K562 (cell line): ENCODE measurements at places on chromosomes 7 and 10.

DNA sequence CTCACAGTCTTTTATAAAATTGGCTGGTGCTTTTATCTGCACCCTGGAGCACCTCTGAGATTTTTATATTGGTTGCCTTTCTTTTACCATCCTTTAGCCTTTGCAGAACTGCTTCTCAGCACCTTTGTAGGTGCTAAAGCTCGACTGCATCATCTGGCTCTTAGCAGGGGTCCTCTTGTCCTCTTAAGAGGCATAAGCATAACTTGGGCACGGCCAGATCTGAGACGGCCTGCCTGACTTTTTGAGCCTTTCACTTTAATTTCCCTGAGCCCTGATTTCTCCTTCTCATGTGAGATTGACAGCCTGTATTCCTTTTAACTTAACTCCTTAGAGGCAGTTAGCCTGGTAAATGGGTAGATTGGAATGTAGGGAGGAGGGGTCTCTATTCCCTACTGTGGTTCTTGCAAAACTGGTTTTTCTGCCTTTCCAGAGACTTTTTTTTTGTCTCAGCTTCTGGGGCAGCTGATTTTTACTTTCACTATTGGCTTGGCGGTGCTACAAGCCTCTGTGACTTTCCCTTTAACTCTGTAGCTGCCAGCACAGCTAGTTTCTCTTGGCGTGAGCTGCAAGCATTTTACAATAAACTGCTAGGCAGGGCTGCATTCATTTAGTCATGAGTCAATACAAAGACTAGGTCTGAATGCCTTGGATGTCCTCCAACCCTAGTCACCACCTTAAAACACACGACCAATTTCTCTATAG, 24.0 kb downstream of the ZPBP start:
- no peak for DNase-seq

- no peak for DNase-seq
Measured at GRCh38 chr7:106563466-106564150, 97.3 kb downstream of the CCDC71L start.

- no peak for DNase-seq
Measured at GRCh38 chr10:110852255-110852896, 19.4 kb upstream of the PDCD4 start.

- no peak for DNase-seq
Measured at GRCh38 chr10:44716470-44717015, 194.6 kb upstream of the TMEM72 start.

GRCh38 chr7:149725916-149726315, 47.5 kb downstream of the ZNF467 start:
- no peak for DNase-seq

GRCh38 chr7:142002179-142002578, 6.5 kb downstream of the MGAM start:
- no peak for DNase-seq

DNA sequence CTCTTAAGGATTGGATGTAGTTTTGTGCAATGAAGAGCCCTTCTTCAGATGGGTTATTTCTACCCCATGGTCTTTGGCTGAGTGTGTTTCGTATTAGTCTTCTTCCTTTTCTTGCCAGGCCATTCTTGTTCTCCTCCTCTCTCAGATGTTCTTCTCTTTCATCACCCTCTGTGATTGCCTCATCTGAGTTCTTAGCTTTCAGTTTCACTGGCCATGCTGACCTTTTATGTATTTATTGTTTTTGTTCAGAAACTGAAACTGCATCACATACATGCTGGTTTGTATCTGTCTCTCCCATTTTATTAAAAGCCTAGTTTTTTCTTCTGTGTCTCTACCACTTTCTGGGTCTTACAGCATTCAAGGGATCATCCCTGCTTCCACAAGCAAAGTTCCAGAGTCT, 21.7 kb upstream of the PCGF5 start:
- DNase-seq: no peak

- no peak for DNase-seq
Measured at GRCh38 chr7:17013204-17013603, 131.4 kb upstream of the AGR3 start.

- DNase-seq: no peak
Measured at GRCh38 chr7:139629392-139630082, 106.1 kb downstream of the CLEC2L start.

GRCh38 chr7:84631913-84632312, 437.3 kb upstream of the SEMA3A start:
- DNase-seq: no peak

GRCh38 chr7:94047956-94048355, 43.8 kb upstream of the BET1 start:
- DNase-seq: no peak

- no peak for DNase-seq
Measured at GRCh38 chr7:120064565-120064964, 208.4 kb upstream of the KCND2 start.

DNA sequence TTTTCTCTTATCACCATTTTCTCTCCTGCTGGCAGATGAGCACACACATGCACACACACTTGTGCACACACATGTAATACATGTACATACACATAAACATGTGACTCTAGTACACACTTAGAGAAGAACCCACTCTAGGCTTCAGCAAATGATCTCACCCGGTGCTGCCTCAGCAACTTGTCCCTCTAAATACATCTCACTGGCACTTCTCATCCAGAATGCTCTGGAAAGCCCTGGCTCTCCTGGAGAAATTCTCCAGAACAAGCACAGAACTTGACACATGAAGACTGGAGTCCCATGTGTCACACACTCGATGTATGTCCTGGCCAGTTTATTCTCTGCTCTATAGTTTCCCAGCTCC, 254.9 kb downstream of the ELMO1 start:
- no peak for DNase-seq

- no peak for DNase-seq
Measured at GRCh38 chr10:23345861-23346260, 1.3 kb upstream of the C10orf67 start.

DNA sequence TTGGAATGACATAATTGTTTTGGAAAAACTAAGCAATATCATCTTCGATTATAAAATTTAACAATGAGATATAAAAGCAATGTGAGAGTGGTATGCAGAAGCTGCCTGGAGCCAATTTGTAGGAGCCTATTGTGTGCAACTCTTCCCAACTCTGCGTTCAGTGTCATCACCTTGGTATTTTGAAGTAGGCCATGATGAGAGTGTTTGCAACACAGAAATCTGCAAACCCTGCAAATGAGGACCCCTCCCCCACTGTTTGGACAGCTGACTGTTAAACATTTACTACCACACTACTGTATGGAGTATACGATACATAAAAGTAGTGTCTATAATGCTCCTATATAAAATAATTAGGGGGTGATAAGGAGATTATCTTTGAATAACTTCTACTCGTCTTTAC, 531.3 kb downstream of the ATRNL1 start:
- no peak for DNase-seq

- no peak for DNase-seq
Measured at GRCh38 chr7:94912085-94912484, 4.7 kb downstream of the PPP1R9A start.

DNA sequence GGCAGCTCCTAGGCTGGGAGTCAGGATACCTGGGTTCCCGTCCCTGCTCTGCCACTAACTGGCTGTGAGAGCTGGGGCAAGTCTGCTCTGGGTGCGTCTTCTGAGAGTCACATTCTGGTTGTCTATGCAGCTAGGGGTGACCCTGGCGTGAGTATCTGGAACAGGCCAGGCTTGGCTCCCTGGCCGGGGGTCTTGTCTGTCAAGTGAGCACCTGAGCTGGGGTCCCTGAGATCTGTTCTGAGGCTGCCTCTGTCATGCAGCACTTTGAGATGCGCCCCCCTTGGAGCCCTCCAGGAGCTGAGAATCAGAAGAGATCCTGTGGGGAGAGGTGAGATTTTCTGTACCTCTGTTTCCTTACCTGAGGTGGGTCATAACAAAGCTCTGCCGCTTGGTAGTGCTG, 7.5 kb downstream of the AGAP3 start:
- DNase-seq: no peak

GRCh38 chr10:102759497-102760210, 15.9 kb downstream of the WBP1L start:
- DNase-seq: no peak

DNA sequence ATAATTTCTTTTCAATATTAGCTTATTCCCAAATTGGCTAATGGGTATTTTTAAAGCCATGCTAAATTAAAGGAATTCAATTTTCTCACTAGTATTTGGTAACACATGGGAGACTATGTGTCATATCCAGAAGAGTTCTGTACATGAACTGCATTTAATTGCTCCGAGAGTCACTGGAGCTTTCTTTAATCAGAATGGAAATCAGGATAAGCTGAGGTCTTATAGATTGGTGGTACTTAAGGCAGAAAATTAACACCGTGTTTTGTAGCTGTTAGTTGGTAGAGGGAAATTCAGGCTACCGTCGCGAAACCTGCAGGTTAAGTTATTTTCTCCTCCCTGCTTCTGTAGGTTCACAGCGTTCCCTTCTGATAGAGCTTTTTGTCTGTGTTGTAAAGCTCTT, at the start of gene WEE2:
Gene WEE2 (plus strand): TSS at position 3 of the 400 bp plus-strand sequence. CDS start 406 bp downstream, outside the sequence.
- DNase-seq: no peak

GRCh38 chr10:33638374-33638773, 303.9 kb upstream of the NRP1 start:
- DNase-seq: no peak

DNA sequence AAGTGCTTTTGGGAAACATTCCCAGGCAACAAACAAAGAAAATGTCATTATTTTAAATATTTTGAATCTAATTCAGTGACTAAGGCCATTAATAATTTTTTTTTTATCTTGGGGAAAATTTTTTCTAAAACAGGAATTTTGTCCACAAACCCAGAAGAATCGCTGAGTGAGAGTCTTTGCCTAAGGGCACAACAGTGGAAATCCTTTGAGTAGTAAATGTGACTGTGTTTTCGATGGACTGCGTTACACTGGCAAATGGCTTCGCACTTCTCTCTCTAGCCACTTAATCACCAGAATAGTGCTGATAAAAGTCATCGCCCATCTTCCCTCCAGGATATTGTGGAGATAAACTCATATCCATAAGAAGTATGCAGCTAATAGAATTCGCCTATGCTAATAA, 430.3 kb upstream of the AKR1E2 start:
- DNase-seq: no peak

- no peak for DNase-seq
Measured at GRCh38 chr10:124711145-124711544, 33.0 kb downstream of the FAM53B start.

DNA sequence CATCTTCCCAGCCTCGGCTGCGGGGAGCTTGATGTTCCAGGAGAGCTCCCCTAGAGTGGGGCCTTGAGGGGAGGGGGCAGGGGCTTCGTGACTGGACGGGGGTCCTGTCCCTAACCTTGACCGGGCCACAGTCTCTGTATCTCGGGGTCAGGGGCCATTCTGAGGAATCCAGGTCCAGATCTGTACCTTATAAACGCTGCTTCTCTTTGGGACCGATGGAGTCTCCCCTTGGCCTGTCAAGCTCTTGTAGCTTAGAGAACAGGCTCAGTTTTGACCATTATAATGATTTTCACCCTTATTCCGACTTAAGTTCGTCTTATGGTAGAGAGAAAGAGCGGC, 831 bp downstream of the ZKSCAN5 start:
- no peak for DNase-seq

GRCh38 chr10:26939290-26939961, 78.7 kb upstream of the ABI1 start:
- DNase-seq: no peak
